ENCODE measurements at places on chromosomes 2 and 18.

- DNase-seq, result no peak
Observed at GRCh38 chr18:77366067-77366719, 116.5 kb downstream of the GALR1 start.

GRCh38 chr18:35463050-35463449 lies 34.7 kb downstream of the INO80C start:
- DNase-seq, result no peak

GRCh38 chr2:126730655-126731054 lies 74.7 kb downstream of the GYPC start:
- no peak for DNase-seq

- DNase-seq, result no peak
Observed at GRCh38 chr2:11672407-11672806, 2.4 kb upstream of the NTSR2 start.

DNA sequence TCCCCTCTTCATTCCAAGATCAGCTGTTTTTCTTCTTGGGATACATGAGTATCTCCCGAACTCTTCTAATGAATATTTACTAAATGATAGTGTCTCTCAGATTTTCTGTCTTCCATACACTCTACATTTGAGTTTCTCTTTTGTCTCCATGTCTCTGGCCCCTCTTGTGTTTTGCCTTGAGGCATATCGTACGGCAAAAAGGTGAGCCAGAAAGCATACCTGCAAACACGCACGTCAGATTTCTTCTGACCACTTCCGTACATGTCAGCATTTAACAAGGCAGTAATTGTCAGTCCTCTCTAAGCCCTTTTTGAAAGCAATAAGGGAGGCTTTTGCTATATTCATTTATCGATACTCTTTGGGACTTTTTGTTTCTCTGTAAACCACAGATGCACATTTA lies 82.4 kb downstream of the FEZ2 start:
- DNase-seq, result no peak

GRCh38 chr2:239767021-239767905 lies 257.9 kb downstream of the NDUFA10 start:
- DNase-seq, result no peak

GRCh38 chr2:37770797-37771196 lies 99.4 kb upstream of the CDC42EP3 start:
- no peak for DNase-seq

GRCh38 chr2:99697811-99698568 lies 208.2 kb upstream of the REV1 start:
- DNase-seq, result no peak

GRCh38 chr2:14157816-14158215 lies 474.7 kb upstream of the LRATD1 start:
- DNase-seq, result no peak

- DNase-seq, result no peak
Observed at GRCh38 chr2:217987391-217987790, 15.4 kb downstream of the TNS1 start.

- DNase-seq, result no peak
Observed at GRCh38 chr2:44801289-44801840, 140.1 kb upstream of the SIX3 start.

- peak; percentile 55 for DNase-seq
Observed at GRCh38 chr2:201900362-201900761, 94.0 kb downstream of the CDK15 start.

DNA sequence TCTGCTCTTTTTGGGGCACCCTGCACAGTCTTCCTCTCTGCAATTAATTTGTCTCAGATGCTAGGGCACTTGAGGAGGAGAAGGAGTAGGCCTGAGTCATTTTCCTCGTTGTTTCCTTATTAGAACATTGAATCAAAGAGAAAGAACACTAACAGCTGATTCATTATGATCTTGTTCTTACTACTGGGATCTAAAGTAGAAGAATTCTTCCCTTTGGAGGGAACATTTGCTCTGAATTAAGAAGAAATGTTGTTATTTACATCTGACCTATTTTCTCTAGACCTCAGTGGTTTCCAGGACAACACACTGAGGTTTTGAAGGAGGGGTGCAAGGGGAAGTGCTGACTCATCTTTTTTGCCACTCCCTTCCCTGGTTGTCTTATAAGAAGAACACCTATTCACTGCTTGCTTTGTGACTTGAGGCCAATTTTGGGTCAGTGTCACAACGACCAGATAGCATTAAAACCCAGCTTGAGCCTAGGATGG lies 24.3 kb upstream of the STAT1 start:
- peak; percentile 75 for DNase-seq

DNA sequence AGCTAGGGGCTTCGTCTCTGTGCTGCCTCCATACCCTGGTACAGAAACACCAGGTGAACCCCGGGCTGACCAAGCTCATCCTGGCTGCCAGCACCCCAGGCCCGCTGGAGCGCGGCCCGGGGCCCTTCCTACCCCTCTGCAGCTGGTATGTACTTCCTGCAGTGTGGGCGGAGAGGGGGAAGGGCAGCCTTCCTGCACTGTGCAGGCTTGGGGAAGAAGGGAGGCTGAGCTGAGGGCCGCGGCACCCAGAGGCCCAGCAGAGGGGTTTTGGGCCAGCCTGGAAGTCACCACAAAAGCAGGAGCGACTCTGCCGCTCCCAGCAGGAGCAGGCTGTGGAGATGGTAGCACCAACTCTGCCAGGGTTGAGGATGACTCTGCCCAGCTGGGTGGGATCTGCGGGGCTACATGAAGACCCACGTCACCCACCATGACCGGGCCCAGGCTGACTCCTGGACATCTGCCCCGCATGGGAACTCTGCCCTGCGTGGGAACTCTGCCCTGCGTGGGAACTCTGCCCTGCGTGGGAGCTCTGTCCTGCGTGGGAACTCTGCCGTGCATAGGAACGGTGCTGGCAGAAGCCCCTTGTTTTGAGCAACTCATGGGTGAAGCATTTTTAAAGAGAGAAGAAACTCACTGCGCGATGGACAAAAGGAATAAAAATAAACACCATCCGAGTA lies 273.3 kb downstream of the NDUFA10 start:
- peak; percentile 82 for DNase-seq

GRCh38 chr2:165698444-165698884 lies 95.6 kb downstream of the GALNT3 start:
- peak; percentile 56 for DNase-seq

GRCh38 chr2:156189584-156189983 lies 142.9 kb downstream of the NR4A2 start:
- no peak for DNase-seq

DNA sequence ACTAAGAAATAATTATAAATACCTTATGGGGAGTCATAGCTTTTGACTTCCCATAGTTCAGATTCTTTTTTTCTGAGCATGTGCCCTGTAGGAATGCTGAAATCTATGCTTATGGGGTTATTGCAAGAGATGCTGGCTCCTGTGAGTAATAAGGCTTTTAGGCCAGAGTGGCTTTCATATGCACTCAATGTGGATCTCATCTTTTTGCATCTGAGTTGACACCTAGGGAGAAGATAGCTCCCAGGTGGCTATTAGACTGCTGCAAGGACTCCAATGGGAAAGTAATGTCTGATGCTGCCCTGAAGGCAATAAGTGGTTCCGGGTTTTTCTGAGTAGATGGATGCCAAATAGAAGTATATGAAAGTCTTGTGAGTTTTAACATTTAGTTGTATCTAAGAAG lies 21.0 kb downstream of the DNAH6 start:
- DNase-seq, result no peak

GRCh38 chr18:24704946-24705630 lies 244.7 kb downstream of the HRH4 start:
- no peak for DNase-seq

DNA sequence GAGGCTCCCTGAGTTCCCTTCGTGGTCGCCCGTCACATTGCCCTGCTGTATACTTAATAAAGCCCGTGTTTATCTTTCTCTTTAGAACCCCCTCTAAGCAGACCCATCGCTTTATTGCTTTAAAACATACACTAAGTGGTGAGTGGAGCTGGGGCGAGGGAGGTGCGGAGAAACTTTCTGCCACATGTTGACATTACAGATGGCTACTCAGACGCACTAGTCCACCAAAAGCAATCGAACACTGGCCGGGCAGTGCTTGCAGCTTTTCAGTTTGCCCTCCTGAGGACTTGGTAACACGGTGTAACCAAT lies 859 bp upstream of the COLEC12 start:
- DNase-seq, result no peak

DNA sequence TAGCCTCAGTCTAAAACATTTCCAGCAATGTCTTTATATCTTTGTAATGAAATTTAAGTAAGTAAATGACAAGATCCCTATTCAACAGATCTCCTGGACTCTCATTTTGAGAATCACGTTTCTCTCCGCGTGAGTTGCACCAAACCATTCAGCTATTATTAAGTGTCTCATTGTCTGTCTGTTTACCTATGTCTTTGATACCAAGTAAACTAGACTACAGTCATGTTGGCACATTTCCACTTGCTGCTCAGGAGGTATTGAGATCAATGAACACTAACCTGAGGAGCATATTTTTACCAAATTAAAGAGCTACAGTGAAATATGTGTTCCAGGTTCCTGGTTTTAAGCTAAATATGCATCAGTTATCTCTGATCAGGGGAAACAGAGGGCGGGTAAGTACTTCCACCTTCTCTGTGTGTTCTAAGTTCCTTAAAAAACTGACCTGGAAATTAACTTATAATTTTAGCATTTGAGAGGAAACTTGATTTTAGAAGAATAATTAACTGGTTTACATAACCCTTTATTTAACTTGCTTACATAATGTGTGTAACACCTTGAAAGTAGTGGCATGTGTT lies 125.8 kb downstream of the OSBPL6 start:
- no peak for DNase-seq

DNA sequence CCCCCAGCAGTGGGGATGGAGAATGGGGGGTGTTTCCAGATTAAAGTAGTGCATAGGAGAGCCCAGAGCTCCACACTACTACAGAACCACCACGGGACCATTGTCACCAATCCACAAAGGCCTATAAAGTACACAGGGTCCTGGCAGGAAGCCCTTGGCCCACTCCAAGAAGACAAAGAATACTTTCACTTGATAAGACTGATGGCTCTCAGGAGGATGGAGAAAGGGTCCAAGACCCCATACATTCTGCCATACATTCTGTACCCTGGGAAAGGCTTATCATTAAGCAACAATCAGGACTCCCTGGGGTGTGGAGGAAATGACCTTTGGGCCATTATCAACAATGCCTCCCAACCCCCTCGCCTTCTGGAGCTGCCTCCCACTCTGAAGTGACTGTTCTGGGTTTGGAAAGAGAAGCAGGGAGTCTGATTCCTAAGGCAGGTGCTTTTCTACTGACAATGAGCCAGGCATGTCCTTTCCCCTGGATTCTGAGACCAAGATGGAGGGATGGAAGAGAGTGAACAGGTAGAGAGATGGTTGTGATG lies 85.4 kb downstream of the XDH start:
- no peak for DNase-seq

GRCh38 chr2:205878999-205879762 lies 196.9 kb downstream of the NRP2 start:
- DNase-seq, result no peak

GRCh38 chr2:63587814-63588384 lies 378 bp downstream of the WDPCP start:
- no peak for DNase-seq

GRCh38 chr18:28576941-28577340 lies 400.0 kb upstream of the CDH2 start:
- DNase-seq, result no peak

GRCh38 chr18:70419526-70419925 lies 130.7 kb downstream of the SOCS6 start:
- DNase-seq, result no peak

DNA sequence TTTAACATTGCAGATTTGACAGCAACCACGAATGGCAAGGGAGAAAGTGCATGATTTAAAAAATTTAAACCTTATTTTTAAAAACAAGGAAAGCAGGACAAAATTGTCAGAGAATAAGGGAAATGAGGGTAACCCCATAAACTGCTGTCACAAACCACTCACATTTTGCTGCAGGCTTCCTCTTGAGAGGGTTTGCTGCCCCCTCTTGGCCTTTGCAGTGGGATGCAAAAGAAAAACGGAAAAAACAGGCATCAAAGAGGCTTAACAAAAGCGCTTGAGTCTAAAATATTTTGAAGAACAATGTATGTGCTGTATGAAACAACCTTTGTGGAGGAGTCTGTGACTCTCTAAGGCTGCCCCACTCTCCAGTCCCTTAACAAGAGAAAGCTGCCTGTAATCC lies 91.6 kb downstream of the TMX3 start:
- peak; percentile 54 for DNase-seq

- no peak for DNase-seq
Observed at GRCh38 chr2:223950448-223951347, 5.6 kb upstream of the WDFY1 start.

GRCh38 chr2:203824057-203824456 lies 43.5 kb upstream of the CTLA4 start:
- no peak for DNase-seq

Data from NB4 (cell line).